ENCODE measurements at places on chromosomes 1 and 21. TPM values are rescaled to one million over a fixed set of nuclear protein-coding genes. Genes with fewer than 3 reads are reported as not detected.

Gene FCRLA
- total RNA-seq: not detected

Gene HEYL
- 51.9 TPM for total RNA-seq

Gene TRMT13
- 11.7 TPM for total RNA-seq

Gene BTF3L4
- 34.7 TPM for total RNA-seq

Gene AUNIP
- 0.32 TPM for total RNA-seq

Gene THAP3
- total RNA-seq: 37.6 TPM

Gene NVL
- 29.7 TPM for total RNA-seq

Gene SELENON
- total RNA-seq: 89.7 TPM

DNA sequence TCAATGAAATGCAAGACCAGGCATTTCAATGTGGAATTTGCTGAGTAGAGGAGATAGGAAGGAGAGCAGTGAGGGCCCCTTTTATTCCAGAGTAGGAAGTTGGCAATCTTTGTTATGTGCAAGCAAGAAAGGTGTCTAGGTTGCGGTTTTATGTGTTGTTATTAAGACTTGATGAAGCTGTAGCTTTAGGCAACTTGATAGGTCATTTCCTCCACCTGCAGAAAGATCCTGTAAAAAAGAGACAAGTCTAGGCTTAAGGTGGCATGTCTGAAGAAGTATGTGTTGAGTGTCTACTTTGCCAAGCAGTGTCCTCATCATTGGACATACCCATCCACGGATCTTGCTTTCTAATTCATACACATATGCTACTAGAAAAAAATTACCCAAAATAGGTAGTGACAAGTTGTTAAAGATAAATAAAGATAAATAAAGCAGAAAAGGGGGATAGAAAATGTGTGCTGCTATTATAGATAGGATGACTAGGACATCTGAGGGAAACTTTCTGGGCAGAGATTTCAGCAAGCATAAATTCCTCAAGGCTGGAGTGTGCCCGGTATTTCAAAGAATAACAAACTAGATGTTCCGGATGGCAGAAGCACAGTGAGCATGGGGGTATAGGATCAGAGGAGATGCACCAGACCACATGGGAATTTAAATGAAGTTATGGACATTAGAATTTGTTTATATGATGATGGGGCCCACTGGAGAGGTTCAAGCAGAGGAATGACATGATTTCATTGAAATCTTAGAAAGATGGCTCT is 335.0 kb downstream of the TGFB2 start:
- H3K36me3 ChIP-seq: no peaks in the 10 kb centered on the region
- H3K27ac ChIP-seq: no peak overlapping the region
- H3K27me3 ChIP-seq: no peaks in the 10 kb centered on the region
- no peak for DNase-seq
- H3K4me1 ChIP-seq: no peaks in the 10 kb centered on the region

- peaks cover 3% of the 10 kb centered on the region for H3K4me1 ChIP-seq
- peak overlapping the region; percentile 96 for H3K27ac ChIP-seq
- no peaks in the 10 kb centered on the region for H3K27me3 ChIP-seq
- no peaks in the 10 kb centered on the region for H3K36me3 ChIP-seq
- H3K4me3 ChIP-seq: peak overlapping the region; percentile 82
Observed at GRCh38 chr1:109091078-109091838, 694 bp downstream of the TMEM167B start.

DNA sequence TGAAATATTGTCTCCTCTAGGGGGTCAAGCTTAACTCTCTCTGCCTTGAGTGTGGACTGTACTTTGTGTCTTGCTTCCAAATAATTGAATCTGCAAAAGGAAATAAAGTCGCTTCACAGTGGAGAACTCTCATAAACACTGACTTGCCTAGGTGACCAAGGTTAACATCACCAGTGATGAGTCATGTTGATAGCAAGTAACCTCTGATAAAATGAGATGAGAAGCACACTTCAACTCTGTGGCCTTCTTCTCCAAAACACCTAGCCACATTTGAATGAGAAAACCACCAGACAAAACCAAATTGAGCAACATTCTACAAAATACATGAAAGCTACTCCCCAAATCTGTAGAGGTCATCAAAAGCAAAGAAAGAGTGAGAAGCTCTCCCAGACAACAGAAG is 37.6 kb downstream of the PDE4B start:
- H3K4me1 ChIP-seq: no peaks in the 10 kb centered on the region
- DNase-seq: no peak
- H3K36me3 ChIP-seq: no peaks in the 10 kb centered on the region
- H3K27me3 ChIP-seq: no peaks in the 10 kb centered on the region

GRCh38 chr1:203135636-203136305 is 8.2 kb downstream of the ADORA1 start:
- H3K36me3 ChIP-seq: no peaks in the 10 kb centered on the region
- no peak for DNase-seq
- H3K27ac ChIP-seq: no peak overlapping the region

GRCh38 chr1:75992312-75992711 is 60.1 kb upstream of the ASB17 start:
- H3K27me3 ChIP-seq: no peaks in the 10 kb centered on the region
- H3K4me1 ChIP-seq: no peaks in the 10 kb centered on the region
- H3K36me3 ChIP-seq: no peaks in the 10 kb centered on the region
- no peak overlapping the region for H3K4me3 ChIP-seq
- DNase-seq: no peak

- H3K36me3 ChIP-seq: no peaks in the 10 kb centered on the region
- DNase-seq: no peak
- H3K4me3 ChIP-seq: no peak overlapping the region
Observed at GRCh38 chr1:33903210-33903589, 39.3 kb downstream of the HMGB4 start.

DNA sequence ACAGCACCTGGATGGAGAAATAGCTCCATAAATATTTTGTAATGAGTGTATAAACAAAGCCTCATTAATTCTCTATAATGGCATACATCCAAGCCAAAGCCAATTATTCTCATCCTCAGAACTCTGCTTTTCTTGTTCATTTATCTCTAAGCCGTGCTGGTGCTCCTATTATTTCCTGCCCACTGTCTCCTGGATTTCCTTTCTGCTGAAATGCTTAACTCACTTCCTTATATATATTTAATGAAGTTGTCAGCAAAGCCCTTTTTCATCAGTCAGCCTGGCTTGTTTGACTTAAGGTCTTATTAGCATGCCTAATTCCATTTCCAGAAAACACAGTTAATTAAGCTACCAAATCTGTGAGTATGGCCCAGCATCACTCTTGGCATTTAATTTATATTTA is 93.4 kb downstream of the SLC25A24 start:
- no peaks in the 10 kb centered on the region for H3K27me3 ChIP-seq
- no peaks in the 10 kb centered on the region for H3K36me3 ChIP-seq
- no peak overlapping the region for H3K27ac ChIP-seq

DNA sequence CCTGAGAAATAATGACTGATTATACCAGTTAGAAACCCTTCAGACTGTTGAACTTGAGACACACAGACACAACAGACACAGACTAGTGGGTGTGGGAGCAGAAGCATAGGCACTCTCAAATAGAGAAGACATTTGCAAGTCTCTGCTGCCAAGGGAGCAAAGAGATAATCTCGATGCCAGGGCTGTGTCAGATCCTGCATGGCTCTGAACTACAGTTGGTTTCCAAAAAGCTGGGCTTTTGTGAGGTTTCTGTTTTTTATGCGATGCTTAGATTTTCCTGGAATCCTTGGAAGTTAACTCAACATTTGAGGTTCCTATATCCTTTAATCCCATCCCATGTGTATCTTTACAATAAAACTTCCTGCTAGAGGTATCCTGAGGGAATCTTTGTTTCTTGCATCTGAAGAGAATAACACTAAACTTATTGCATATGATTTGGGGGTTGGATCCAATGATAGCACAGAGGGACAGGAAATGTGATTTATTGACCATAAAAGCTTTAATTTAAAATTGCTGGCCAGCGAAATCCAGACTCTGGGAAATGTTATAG is 236.4 kb downstream of the SPATA17 start:
- H3K4me1 ChIP-seq: no peaks in the 10 kb centered on the region
- no peak for DNase-seq
- H3K36me3 ChIP-seq: no peaks in the 10 kb centered on the region
- H3K27ac ChIP-seq: no peak overlapping the region
- no peaks in the 10 kb centered on the region for H3K27me3 ChIP-seq

GRCh38 chr1:209516771-209517680 is 66.5 kb upstream of the CAMK1G start:
- no peaks in the 10 kb centered on the region for H3K36me3 ChIP-seq
- H3K27ac ChIP-seq: no peak overlapping the region
- no peaks in the 10 kb centered on the region for H3K27me3 ChIP-seq
- H3K4me1 ChIP-seq: no peaks in the 10 kb centered on the region
- DNase-seq: no peak

GRCh38 chr1:202553560-202554038 is 156.7 kb downstream of the SYT2 start:
- H3K36me3 ChIP-seq: no peaks in the 10 kb centered on the region
- no peaks in the 10 kb centered on the region for H3K27me3 ChIP-seq
- no peaks in the 10 kb centered on the region for H3K4me1 ChIP-seq
- H3K4me3 ChIP-seq: no peak overlapping the region
- DNase-seq: no peak

- H3K4me3 ChIP-seq: no peak overlapping the region
- H3K36me3 ChIP-seq: no peaks in the 10 kb centered on the region
- H3K27ac ChIP-seq: no peak overlapping the region
- no peaks in the 10 kb centered on the region for H3K27me3 ChIP-seq
Observed at GRCh38 chr1:32263744-32264143, 12.7 kb downstream of the LCK start.

- no peak overlapping the region for H3K4me3 ChIP-seq
- no peaks in the 10 kb centered on the region for H3K4me1 ChIP-seq
- DNase-seq: no peak
- H3K27ac ChIP-seq: no peak overlapping the region
- H3K27me3 ChIP-seq: no peaks in the 10 kb centered on the region
Observed at GRCh38 chr1:217153361-217153760, 430.1 kb upstream of the ESRRG start.

GRCh38 chr1:50333595-50333974 is 89.7 kb downstream of the DMRTA2 start:
- peak overlapping the region; percentile 18 for H3K4me3 ChIP-seq
- no peaks in the 10 kb centered on the region for H3K27me3 ChIP-seq
- no peaks in the 10 kb centered on the region for H3K4me1 ChIP-seq
- no peak overlapping the region for H3K27ac ChIP-seq
- no peaks in the 10 kb centered on the region for H3K36me3 ChIP-seq

GRCh38 chr1:26754086-26754874 is 33.5 kb upstream of the PIGV start:
- no peak for DNase-seq
- H3K4me1 ChIP-seq: no peaks in the 10 kb centered on the region
- peaks cover 3% of the 10 kb centered on the region for H3K36me3 ChIP-seq
- no peaks in the 10 kb centered on the region for H3K27me3 ChIP-seq

- H3K4me1 ChIP-seq: no peaks in the 10 kb centered on the region
- no peak overlapping the region for H3K27ac ChIP-seq
- H3K36me3 ChIP-seq: no peaks in the 10 kb centered on the region
- no peak overlapping the region for H3K4me3 ChIP-seq
- no peak for DNase-seq
Observed at GRCh38 chr1:39525366-39526165, 34.1 kb downstream of the BMP8A start.

DNA sequence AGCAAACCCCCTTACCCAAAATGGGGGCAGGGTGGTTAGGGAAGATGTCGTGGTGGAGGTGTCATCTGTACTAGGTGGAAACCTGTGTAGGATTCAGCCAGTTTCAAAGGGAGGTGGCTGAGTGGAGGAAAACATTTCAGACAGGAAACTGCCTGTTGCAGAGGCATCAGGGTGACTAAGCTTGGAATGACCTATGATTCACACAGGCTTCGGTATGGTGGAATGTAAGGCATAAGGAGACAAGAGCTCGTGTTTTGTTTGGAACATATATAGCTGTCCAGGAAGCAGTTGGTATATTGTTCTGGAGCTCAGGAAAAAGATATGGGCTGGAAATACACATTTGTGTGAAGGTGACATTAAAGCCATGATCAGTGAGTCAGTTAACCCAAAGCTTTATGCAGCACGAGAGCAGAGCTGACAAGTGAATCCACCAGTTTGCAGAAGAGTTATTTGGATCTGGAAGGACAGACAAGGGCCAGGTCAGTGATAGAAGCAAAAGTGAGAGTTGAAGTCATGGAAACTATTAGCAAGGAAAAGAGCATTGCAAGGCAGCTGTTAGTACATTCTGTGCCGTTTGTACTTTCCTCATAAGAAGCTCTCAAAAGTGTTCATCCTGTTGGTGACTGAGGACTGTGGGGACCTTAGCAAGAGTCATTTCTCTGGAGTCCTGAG is 12.2 kb downstream of the UTP25 start:
- DNase-seq: no peak
- H3K27ac ChIP-seq: no peak overlapping the region
- H3K4me1 ChIP-seq: no peaks in the 10 kb centered on the region
- peaks cover 25% of the 10 kb centered on the region for H3K36me3 ChIP-seq
- H3K27me3 ChIP-seq: no peaks in the 10 kb centered on the region
- no peak overlapping the region for H3K4me3 ChIP-seq

- no peaks in the 10 kb centered on the region for H3K27me3 ChIP-seq
- H3K27ac ChIP-seq: no peak overlapping the region
Observed at GRCh38 chr1:186443638-186444037, 17.3 kb downstream of the PDC start.

DNA sequence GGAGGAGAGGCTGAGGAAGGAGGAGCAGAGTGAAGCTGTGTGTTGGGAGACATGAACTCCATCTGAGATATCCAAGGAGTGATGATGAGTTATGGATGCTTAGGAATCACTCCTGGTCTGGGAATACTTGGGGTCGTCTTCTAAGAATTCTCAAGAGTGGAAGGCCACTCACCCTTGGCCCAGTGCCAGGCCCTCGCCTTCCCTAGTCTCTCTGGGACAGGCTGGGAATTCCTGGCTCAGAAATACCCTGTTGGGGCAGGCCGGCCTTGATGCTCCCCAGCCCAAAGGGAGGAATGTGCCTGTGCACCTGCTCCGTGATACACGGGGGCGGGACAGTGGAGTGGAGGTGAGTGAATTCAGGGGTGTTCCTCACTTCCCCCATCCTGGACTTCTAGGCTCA is 12.6 kb upstream of the LMNA start:
- H3K36me3 ChIP-seq: no peaks in the 10 kb centered on the region
- no peak for DNase-seq
- H3K4me1 ChIP-seq: peaks cover 26% of the 10 kb centered on the region
- no peak overlapping the region for H3K4me3 ChIP-seq
- no peaks in the 10 kb centered on the region for H3K27me3 ChIP-seq
